Dermis microvascular lymphatic vessel endothelial cell (primary cell): ENCODE measurements at places on chromosomes 6 and 20.

- DNase-seq = no peak
Observed at GRCh38 chr20:54305421-54305820, 97.5 kb downstream of the PFDN4 start.

DNA sequence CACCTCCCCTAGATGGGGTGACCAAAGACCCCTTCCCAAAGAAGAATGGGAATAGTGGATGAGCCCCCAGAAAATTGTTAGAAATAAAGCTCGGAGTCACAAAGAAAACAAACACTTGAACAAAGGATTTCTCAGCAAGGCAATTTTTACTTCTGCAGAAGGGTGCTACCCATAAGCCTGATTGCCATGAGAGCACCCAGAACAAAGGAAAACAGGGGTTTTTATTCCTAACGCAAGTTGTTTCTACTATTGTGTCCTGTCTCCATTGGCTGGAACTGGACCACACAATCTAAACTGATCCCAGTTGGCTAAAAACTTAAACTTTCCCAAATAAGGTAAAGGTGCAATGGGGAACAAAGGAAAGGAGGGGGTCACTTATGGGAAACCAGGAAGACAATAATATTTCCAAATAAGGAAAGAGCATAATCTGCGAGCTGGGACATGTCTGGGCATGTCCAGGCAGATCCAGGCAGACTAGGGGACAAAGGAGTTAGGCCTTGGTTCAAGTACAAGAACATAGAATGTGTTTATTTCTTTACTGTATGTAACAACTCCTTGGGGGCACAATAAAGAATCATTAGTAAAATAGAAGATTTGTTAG lies 20.0 kb downstream of the HLA-B start:
- DNase-seq = no peak

- DNase-seq = no peak
Observed at GRCh38 chr6:41571021-41571780, 25.0 kb downstream of the FOXP4 start.

DNA sequence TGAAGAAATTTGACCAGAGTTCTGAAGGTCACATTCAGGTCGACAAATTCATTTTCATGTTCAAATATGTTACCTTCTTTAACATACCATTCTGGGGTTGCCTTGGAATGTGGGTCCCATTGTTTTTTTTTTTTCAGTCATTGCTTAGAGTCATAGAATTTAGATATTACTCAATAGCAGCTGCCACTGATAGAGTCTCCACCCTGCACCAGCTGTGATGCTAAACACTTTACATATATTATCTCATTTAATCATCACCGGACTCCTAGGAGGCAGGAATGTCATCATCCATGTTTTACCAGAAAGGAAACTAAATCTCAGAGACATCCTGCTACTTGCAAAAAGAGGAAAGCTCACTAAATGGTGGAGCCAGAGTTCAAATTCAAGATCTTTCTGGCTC lies 204.7 kb downstream of the ESR1 start:
- no peak for DNase-seq

- no peak for DNase-seq
Observed at GRCh38 chr6:126020305-126021050, 34.1 kb downstream of the TRMT11 start.

DNA sequence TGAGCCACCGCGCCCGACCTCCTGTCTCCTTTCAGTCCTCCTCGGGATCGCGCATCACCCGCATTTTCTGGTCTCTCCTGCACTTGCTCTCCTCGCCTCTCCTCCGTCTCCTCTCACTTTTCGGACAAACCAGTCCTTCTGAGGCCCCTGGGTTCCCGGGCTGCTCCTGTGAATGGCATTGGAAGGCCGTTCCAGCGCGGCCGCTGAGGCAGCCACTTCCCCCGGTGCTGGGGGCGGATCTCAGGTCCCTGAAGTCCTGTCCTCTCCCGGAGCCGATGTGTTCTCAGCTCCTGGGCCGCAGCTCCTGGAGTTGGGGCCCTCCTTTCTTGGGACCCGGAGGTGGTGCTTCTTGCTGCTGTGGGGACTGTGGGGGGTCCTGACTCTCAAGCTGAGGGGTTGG lies 803 bp downstream of the MICB start:
- no peak for DNase-seq

GRCh38 chr6:166940643-166941068 lies 15.7 kb downstream of the RNASET2 start:
- DNase-seq = no peak

DNA sequence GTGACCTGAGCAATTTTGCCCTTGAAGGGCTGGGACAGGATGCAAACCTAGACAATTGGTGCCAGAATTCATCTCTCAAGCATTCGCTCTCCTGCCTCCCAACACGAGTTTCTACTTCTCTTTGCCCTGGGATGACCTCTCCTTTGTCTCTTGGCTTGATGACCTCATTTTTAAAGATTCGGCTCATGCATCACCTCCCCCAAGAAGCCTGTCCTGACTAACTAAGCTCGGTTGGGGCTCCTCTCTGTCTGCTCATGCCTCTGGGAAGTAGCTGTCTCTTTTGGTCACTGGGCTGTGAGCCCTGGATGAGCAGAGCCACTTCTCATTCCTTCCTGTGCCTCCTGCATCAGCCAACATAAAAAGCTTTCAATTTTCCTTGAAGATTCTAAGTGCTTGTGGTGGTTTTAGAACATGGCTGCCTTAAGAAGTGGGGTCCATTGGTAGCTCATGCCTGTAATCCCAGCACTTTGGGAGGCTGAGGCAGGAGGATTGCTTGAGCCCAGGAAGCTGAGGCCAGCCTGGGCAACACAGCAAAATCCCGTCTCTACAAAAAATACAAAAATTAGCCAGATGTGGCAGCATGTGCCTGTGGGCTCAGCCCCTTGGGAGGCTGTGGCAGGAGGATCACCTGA lies 11.1 kb upstream of the TCF15 start:
- DNase-seq = no peak

DNA sequence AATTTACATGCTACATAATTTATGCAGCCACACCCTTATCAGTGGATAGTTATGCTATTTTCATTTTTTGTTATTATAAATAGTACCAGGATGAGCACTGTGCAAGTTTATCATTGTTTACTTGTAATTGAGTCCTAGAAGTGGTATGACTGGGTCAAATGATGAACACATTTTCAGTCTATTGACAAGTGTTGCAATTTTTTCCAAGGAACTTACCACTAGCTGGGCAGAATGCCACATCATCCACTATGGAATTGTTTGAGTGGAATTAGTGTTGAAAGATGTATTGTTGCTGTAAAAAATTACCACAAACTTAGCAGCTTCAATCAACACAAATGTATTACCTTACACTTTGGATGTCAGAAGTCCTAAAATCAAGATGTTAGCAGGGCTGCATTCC lies 38.1 kb upstream of the OPN5 start:
- peak; percentile 41 for DNase-seq

DNA sequence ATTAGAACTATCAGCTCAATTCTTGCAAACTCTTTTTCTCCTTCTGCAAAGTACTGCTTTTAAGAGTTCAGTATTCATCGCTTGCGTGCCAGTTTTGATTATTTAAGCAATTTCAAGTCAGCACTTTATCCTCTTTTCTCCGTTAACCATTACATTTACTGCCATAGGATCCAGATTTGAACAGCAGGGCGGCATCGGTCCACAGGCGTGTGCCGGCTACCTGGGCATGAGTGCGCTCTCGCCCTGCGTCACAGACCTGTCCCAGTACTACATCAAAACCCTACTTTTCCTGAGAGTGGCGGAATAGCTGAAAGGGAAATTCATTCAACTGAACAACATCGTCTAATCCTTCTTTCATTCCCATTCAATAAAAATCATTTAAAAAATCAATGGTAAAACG lies 53.4 kb downstream of the MYLK4 start:
- DNase-seq = no peak

GRCh38 chr6:116218866-116219265 lies 35.0 kb downstream of the TSPYL4 start:
- no peak for DNase-seq

- DNase-seq = peak; percentile 10
Observed at GRCh38 chr6:138310294-138310693, 67.4 kb upstream of the SMIM28 start.

- DNase-seq = no peak
Observed at GRCh38 chr6:80197474-80197873, 91.0 kb downstream of the BCKDHB start.

- no peak for DNase-seq
Observed at GRCh38 chr6:38279963-38280588, 359.7 kb downstream of the BTBD9 start.

- DNase-seq = no peak
Observed at GRCh38 chr6:145891565-145891964, 72.6 kb downstream of the SHPRH start.

GRCh38 chr6:161434350-161434749 lies 160.5 kb upstream of the AGPAT4 start:
- no peak for DNase-seq

- DNase-seq = no peak
Observed at GRCh38 chr6:161411265-161411944, 137.5 kb upstream of the AGPAT4 start.

DNA sequence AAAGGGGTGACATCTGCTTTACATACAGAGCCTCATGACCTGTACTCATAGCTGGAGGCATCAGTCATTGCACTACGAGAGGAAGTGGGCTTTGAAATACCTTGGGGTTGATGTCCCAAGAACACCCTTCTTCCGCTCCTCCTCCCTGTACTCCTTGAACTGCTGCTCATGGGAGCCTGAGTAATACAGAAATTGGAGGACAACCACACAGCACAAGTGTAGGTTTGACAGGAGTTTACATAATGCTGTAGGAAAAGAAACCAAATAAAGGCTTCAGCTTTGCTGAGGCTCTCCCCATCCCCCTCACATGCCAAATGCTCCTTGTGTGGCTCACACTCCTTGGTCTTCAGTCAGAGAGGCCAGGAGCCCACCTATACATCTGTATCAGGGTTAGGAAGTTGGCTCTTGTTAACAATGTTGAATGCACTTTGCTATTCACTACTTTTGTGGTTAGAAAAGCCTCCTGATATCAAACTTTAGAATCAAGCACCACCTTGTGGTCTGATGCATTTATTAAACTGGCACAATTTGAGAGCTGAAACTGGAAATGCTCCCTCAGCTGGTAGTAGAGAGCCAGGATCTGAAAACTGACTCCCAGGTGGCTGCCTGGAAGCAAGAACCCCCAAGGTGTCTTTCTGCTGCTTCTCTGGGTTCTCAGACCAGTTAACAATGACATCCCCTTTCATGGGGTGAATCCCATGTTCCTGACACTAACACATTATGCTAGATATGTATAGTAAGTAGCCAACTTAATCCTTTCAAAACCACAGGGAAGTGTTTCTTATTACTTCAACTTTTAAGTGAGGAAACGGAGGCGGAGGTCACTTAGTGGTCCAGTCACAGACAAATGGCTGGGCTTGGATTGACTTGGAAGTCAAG lies 56.2 kb upstream of the EDN1 start:
- peak; percentile 83 for DNase-seq

DNA sequence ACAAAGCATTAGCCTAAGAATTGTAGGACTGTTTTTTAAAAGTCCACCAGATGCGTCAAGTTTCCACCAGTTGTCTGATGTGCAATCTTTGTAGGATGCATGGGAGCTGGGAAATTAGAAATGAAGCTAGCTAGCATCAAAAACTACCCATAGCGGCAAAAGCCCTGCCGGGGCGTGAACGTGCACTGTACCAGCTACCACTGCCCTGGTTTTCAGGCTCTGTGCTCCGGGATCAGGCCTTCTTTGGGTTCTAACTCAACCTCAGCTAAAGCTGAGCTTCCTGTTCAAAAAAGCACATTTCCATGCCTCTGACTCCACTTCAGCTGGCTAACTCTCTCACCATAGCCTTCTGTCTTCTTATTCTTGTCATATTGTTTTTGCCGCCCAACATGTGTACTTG lies 26.9 kb upstream of the FUCA2 start:
- DNase-seq = no peak

- no peak for DNase-seq
Observed at GRCh38 chr6:102389994-102390393, 996.5 kb downstream of the GRIK2 start.

GRCh38 chr20:63016514-63017075 lies 9.8 kb upstream of the BHLHE23 start:
- DNase-seq = no peak

- DNase-seq = peak; percentile 19
Observed at GRCh38 chr6:133184798-133185372, 56.3 kb upstream of the EYA4 start.

- no peak for DNase-seq
Observed at GRCh38 chr6:53250176-53251032, 98.3 kb downstream of the ELOVL5 start.

DNA sequence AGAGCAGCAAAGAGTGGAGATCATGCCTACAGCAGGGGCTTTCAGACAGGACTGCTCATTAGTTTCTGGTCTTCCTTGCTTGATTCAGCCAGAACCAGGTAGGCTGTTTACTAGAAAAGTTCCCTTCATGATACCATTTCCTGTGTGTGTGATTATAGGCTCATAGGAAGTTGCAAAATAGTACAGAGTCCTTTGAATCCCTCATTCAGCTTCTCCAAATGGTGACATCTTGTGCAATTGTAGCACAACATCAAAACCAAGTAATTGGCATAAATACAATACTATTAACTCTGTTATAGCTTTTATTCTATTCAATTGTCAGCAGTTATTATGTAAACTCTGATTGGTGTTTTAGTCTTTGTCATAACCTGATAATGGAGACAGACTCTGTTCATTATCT lies 347.3 kb upstream of the CDH4 start:
- no peak for DNase-seq

DNA sequence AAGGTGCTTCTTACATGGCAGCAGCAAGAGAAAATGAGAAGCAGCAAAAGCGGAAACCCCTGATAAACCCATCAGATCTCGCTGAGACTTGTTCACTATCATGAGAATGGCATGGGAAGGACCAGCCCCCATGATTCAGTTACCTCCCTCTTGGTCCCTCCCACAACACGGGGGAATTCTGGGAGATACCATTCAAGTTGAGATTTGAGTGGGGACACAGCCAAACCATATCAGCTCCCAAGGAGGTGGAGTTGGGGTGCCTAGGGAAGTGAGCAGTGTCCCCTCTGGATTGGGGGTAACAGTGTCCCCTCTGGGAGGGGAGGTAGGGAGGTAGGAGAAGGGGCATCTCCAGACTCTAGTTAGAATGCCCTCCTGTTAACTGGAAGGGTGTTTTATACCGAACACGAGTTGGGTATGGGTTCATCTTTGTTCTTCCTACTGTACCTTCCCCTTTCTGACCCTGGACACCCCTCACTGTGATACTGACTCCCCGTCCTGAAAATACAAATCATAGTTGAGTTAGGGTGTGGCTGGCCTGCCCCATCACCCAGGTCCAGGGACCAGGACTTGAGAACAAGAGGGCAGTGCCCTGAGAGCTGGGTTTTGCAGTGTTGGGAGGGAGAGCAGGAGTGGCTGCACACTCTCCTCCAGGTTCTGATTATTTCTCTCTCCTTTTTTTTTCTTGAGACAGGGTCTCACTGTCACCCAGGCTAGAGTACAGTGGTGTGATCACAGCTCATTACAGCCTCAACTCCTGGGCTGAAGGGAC lies 62.0 kb downstream of the EFCAB8 start:
- DNase-seq = no peak

DNA sequence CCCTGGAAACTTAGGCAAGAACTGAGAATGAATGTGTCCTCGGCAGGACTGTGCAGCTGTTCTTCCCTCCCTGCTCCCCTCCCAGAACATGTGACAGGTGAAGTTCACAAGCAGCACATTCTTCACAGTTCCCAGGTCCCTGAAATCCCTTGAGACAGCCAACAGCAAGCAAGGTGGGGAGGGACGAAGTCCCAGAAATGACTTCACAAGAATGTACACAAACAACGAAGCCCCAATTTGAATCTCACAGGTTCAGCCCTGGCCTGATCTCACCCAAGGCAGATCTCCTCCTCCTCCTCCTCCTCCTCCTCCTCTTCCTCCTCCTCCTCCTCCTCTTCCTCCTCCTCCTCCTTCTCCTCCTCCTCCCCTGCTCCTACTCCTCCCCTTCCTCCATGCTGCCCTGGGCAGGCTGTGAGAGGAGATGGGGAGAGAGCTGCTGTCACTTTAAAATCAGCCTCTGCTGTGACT lies 32.4 kb downstream of the WRNIP1 start:
- DNase-seq = no peak
